ENCODE measurements at places on chromosomes 3 and 15. TPM values are rescaled to one million over a fixed set of nuclear protein-coding genes. Genes with fewer than 3 reads are reported as not detected.

The LTF gene
- 0.36 TPM for total RNA-seq

The WDR93 gene
- total RNA-seq, result 0.91 TPM

The GOLGA8H gene
- total RNA-seq, result 0.64 TPM

The CISH gene
- 1.4 TPM for total RNA-seq

The NFKBIZ gene
- 4.0 TPM for total RNA-seq

- DNase-seq, result no peak
Measured at GRCh38 chr3:12585970-12586369, 29.1 kb downstream of the MKRN2 start.

GRCh38 chr3:98560911-98561310, 29.1 kb downstream of the GPR15 start:
- no peak for DNase-seq

DNA sequence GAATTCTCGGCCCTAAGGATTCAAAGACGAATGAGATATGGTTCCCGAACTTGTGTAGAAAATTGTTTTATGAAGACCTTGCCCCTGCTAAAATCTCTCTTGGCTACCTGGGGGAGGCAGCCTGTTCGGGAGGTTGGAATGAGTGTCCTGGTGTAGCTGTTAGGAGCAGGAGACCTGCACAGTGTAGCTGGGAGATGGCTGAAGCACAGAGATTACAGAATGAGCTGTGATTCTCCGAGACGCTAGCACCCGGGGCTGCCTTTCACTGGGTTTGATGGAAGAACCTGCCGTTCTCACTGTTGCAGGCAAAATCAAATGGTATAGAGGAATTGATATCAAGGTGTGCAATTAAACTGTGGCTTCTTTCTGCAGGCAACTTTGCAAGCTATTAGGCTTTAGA, 68.0 kb downstream of the TRAK1 start:
- no peak for DNase-seq

- DNase-seq, result no peak
Measured at GRCh38 chr3:169387751-169388696, 275.5 kb downstream of the MECOM start.

DNA sequence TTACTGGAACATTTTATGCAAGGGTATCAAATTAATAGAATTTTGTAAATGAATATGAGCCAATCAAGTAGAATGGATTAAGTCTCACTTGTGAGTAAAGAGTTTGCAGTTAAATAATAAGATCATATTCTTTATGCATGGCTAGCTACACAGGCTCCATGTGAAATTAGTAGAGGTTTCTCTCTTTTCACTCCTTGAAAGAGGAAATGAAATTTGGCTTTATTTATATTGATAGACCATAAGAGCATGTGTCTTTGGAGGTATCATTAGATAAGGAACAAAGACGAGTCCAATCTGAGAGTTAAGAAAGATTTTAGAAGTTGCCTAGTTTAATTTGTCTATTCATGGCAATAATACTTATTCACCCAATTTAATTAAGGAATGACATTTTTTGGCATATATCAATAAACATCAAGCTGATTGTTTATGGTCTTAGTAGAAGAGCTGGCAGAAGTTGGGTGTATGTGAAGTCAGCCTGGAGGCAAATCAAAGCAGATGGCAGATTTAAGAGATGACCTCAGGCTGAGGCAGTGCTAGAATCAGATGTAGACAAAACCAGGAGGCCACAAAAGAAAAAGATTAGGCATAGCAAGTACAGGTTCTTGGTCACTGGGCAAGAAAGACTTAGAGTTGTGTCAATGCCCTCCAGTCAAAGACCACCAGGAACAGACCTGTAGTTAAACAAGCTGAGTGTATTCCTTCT, 406.5 kb upstream of the ARHGEF26 start:
- no peak for DNase-seq

GRCh38 chr15:29274946-29275345, 5.3 kb upstream of the NSMCE3 start:
- no peak for DNase-seq

- DNase-seq, result no peak
Measured at GRCh38 chr15:69414701-69415167, 585 bp downstream of the KIF23 start.

DNA sequence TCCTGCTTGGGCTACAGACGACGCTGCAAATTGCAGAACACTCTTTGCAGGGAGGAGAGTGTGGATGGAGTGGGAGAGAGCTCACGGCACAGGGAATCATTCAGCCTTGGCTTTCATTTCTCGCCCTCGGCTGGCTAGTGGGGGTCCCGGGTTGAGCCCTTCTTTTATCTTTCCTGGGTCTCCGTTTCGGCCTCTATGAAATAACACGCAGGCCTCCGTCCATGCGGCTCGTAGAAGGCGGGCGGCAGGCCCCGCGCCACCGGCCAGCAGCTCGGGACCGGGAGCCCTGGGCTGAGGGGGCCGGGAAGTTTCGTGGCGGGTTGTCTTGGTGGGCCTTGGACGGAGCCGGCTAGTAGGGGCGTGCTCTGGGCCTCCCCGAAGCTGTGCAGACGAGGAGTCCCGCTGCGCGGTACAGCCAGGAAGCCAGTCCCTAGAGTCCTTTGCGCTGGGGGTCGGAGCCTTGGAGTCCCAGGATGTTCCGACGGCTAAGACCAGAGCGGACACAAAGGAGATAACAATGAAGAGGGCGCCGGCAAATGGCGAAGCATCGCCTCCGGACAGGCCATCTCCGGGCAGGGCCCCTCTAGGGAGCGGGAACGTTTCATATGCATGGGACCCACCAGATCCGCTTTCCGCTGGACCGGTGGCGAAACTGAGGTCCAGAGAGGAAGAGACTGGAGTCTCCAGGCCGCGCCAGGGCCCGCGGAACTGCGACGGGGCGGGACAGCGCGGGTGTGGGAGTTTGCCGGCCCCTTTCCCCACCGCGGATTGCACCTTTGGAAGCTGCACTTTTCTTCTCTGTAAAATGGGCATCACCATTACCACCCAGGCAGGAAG, 4.3 kb downstream of the RNU6-1 start:
- DNase-seq, result no peak

DNA sequence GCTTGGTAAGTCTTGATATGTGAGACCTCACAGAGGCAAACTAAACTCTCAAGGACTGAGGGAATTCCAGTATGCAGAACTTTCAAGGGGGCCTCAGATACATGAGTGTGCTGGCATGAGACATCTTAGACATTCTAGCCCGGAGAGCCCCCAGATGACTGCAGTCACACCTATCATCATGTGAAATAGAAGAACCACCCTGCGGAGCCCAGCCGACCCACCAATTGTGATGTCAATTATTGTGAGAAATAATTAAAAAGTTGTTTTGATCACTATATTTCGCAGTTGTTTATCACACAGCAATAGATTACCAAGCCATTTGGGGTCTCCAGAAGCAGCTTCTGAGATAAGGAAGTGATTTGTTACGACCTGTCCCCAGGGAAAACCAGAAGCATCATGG, 55.3 kb upstream of the CD47 start:
- no peak for DNase-seq

DNA sequence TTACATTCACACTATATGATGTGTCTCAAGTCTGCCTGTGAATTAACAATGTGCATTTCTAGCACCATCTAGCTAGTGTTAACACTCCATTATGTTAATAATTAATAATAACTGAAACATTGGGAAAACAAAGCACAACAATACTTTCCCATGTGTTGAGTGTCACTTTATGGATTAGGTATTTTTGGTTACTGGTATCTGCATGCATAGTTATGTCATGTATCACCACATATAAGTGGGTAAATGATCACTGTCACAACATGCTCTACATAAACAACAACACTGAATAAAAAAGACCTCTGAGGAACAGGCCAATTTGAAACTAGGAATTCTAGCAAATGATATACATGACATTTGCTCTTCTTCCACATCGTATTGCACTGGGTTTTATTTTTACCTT, 74.7 kb downstream of the MLH1 start:
- DNase-seq, result no peak

DNA sequence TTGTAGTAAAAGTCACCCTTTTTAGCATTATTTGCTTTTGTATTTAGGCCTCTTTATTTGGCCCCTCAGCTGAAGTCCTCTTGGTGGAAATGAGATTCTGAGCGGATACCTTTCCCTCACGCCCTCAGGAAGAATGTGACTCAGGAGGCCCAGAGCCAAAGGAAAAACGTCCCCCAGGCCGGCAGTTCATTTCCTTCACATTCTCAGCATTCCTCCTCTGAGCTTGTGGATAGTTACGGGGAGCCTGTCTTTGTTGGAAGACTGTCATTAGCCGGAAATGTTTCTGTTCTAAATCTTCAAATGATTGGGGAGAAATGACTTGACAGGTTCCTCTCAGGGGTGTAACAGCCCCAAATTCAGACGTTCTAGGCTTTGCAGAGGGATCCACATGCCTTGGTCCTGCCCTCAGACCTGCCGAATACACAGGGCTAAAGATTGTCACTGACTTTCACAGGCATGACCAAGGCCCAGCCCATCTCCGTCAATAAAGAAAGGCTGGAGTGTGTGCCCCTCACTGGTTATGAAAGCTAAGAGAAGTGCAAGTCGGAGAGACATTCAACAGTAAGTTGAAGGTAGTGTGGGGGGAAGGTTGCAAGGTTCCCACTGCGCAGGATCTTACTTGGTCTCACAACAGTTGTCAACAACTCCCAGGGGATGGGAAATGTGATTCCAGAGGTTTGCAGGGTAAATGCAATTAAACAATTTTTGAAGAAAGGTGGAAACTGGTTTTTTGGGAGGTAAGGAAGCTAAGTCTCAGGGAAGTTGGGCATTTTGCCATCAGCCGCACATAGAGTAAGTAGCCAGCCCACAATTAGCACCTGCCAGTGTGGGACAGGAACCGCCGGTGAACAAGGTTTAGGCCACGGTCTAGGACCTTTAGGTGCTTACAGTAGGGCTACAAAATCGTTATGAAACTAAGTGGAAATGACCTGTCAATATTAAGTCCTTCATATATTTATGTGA, 39.7 kb upstream of the MYZAP start:
- no peak for DNase-seq

DNA sequence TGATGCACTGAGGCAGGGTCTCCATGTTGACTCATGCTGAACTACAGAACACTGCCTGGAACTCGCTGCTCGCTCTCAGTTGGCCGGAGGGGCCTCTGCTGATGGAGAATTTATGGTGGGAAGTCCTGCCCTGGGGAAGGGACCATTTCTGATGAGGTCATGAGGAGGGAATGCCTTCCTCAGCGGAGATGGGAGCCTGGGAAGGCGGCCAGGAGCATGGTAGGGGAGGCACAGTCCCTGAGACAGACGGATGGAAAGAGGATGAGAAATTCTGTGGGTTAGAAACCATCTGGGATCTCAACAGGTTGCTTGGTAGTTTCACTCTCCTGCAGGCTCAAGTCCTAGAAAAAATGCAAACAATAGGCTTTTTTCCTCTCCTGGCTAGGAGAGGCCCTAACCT, 56.8 kb upstream of the TPM1 start:
- DNase-seq, result peak; percentile 81

GRCh38 chr15:77654975-77655374, 22.3 kb upstream of the LINGO1 start:
- no peak for DNase-seq

DNA sequence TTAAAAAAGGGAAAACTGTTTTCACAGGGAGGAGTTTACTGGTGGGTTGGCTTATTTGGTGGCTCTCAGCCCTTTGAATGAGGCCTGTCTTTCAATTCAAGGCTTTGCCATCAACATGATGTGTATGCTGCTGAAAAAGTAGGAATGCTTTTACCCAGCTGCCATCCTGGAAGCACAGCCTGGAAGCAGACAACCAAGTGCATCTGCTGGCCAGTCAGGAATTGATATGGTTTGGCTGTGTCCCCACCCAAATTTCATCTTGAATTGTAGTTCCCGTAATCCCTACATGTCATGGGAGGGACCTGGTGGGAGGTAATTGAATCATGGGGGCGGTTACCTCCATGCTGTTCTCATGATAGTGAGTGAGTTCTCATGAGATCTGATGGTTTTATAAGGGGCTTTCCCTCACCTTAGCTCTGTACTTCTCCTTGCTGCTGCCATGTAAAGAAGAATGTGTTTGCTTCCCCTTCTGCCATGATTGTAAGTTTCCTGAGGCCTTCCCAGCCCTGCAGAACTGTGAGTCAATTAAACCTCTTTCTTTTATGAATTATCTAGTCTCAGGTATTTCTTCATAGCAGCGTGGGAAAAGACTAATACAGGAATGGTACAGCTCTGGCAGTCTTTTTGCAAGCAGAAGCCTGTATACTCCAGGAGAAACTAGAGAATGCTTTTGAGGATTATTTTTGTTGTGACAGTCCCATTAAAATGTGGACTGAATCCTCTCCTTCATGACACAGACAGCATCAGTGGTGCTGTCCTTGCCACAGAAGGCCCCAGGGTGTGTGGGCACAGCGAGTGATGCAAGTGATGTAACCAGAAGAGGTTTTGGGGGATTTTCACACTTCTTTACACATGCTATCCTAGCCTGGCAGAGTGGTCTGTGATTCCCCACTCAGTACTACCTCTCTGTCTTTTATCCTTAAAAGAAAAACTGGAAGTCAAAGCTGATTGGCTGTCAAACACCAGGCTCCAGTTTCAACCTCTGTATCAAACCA, 20.0 kb downstream of the PLCL2 start:
- DNase-seq, result no peak

GRCh38 chr15:35182841-35183479, 97.9 kb upstream of the NANOGP8 start:
- peak; percentile 24 for DNase-seq

- DNase-seq, result no peak
Measured at GRCh38 chr3:48402281-48402732, 27.6 kb downstream of the PLXNB1 start.

- DNase-seq, result no peak
Measured at GRCh38 chr15:93658026-93658816, 569.2 kb upstream of the RGMA start.
